Activated CD4-positive, alpha-beta T cell treated with anti-CD3 and anti-CD28 coated beads, Interleukin-2, amount 10 ng/mL, durations not matched to agents 24 days and 14 days (primary cell): ENCODE measurements at places on chromosomes 12 and 14.

- no peak for DNase-seq
Measured at GRCh38 chr14:100649173-100649519, 61.9 kb upstream of the BEGAIN start.

DNA sequence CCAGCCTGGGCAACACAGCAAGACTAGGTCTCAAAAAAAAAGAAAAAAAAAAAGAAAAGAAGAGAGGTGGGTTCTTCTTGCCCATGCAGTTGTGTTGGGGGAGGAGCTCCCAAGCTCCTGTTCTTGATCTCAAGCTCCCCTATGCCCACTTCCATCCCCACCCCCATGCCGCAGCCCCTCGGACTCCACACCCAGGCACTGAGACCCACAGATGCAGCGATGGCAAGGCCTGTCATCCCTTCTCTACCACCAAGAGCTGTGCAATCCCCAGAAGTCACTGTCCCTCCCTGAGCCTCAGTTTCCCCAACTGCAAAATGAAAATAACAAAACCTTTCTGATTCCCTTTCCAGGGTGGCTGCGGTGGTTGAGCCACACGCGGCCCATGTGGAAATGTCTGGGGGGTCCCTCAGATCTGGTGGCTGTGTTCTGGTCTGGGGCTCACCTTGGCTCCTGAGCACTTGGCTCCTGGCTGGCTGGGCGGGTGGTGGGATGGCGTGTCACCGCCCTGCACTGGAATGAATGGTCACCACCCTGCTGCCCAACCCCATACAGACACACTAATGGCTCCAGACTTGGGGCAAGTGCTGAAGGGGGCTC is 22.6 kb upstream of the KIF26A start:
- DNase-seq = no peak

GRCh38 chr12:95790033-95790916 is at the start of gene NTN4:
NTN4 (minus strand) TSS chr12:95790764; CDS start chr12:95790309, 455 bp downstream.
- DNase-seq = peak; percentile 75

- DNase-seq = no peak
Measured at GRCh38 chr12:131007031-131007739, 53.5 kb downstream of the ADGRD1 start.

DNA sequence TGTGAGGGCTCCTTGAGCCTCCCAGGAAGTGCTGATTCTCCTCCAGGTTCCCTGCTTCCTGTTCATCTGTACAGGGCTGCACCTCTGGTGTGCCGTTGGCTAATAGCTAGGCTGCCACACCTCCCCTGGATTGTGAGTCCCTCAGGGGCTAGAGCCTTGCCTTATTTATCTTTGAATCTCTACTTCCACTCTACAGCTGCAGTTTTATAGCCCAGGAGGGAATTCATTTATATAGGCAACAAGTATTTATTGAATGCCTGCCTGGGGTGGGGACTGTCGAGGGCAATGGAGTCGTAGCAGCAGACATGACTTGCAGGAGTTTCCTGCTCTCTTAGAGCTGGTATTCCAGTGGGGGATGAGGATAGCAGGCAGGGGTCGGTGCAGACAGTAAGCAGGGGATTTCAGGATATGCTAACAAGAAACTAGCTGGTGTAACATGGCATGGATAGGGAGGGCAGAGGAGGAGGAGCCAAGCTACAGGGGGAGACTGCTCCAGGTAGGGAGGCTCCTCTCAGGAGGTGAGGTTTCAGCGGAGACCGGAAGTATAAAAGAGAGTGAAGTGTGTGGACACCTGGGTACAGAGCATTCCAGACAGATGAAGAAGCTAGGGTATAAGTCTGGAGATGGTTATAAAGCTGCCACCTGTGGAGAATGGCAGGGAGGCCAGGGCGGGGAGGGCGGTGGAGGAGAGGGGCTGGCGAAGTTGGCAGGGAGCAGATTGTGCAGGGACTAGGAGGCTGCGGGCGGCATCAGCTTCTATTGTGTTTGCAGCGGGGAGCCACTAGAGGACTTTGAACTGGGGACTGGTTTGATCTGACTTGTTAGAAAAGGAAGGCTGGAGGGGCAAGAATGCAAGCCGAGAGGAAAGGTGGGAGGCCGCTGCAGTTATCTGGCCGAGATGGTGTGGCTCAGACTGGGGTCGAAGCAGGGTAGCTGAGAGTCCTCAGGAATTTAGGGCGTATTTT is 17.2 kb downstream of the USP30 start:
- no peak for DNase-seq

DNA sequence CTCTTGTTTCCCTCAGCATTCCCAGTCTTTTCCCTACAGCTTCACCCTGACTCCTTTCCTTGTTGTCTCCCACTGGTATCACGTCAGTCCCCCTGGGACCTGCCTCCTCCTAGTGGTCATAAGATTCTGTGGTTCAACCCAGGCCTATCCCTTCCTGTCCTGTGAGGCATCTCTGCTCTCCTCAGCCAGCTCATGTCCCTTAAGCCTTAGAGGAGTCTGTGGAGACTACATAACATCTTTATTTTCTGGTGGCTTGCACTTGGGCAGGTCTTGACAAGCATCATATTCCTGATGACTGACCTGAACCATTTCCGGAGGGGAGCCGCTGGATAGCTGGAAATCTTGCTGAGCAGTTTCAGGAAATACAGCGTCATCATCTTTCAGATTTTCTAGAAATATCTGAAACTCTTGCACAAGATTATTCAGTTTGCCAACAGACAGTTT is 688 bp downstream of the C12orf71 start:
- DNase-seq = no peak

- DNase-seq = no peak
Measured at GRCh38 chr12:79521576-79521975, 169.2 kb downstream of the PAWR start.

DNA sequence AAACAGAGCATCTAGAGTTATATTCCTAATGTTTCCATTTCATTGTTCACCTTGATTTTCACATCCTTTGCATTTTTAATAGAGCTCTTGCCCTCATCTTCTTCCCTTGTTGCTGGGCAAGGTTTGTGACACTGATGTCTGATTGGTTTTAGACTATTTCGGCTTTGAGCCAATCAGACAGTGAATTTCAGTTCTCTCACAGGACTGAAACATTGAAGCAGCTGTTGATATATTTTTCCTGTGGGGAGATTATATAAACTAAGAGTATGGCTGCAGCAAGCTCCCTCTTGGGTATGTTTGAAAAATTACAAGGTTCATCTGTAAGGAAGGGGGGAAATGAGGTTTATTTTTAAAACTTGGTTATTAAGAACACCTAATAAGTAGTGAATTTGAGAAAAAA is 51.2 kb downstream of the ATF7IP start:
- peak; percentile 82 for DNase-seq

DNA sequence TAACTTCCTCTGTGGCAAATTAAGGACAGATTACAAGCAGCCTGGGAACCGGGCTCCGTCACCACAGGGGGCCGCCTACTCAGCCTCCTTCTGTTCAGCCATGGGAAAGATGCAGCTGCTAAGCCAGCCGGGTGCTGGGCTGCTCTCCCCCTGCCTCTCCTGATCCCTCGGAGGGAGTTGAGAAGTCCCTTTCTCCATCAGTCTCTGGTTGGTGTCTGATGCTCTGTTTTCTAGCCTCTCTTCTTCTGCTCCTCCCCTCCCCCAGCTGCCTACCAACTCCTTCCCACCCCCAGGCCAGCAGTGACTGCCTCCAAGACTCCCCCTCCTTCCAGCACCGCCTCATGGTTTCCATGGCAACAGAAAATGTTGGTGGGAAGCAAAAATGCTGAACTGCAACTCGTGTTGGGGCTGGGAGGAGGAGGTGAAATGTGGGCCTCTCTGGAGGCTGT is 486.7 kb downstream of the APAF1 start:
- DNase-seq = no peak

GRCh38 chr12:101330631-101331030 is 50.7 kb downstream of the UTP20 start:
- DNase-seq = no peak

DNA sequence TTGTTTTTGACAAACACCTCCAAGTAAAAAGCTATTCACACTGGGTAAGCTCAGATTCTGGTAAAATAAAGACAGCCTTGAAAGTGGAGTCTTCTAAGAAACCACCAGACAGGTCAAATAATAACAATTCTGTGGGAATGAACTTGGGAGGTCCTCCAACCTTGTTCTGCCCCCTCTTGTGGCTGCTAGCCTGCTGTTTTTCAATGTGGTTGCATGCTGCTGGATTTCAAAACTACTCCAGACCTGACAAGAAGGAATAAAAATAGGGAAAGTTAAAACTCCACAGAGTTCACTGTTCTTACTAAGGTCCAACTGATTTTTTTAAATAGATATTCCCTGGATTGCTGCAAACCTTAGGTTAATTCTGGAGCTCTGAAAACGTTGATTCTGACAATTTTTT is 32.2 kb upstream of the RIN3 start:
- no peak for DNase-seq

- DNase-seq = no peak
Measured at GRCh38 chr14:71588576-71589215, 343.5 kb upstream of the RGS6 start.

GRCh38 chr12:93679308-93679925 is 2.2 kb downstream of the CRADD start:
- no peak for DNase-seq

DNA sequence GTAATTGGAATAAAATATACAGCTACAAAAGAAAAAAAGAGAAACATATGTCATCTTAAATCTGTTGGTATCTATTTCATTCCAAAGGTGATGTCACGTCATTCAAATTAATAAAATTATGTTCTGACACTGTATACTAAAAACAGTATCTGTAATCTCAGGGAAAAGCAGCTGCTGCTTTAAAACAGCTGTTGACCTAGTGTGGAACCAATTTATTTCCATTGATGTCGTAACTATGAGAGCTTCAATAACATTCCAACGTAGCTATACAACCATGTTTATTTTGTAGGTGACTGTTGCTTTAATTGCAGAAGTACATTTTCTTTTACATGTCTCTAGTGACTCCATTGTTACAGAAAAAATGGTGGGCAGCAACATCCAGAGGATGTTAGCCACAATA is 571.7 kb downstream of the RPS29 start:
- DNase-seq = no peak

GRCh38 chr12:116692605-116693004 is 45.3 kb downstream of the SPRING1 start:
- no peak for DNase-seq

GRCh38 chr14:70006699-70007098 is 127.5 kb downstream of the SMOC1 start:
- no peak for DNase-seq

DNA sequence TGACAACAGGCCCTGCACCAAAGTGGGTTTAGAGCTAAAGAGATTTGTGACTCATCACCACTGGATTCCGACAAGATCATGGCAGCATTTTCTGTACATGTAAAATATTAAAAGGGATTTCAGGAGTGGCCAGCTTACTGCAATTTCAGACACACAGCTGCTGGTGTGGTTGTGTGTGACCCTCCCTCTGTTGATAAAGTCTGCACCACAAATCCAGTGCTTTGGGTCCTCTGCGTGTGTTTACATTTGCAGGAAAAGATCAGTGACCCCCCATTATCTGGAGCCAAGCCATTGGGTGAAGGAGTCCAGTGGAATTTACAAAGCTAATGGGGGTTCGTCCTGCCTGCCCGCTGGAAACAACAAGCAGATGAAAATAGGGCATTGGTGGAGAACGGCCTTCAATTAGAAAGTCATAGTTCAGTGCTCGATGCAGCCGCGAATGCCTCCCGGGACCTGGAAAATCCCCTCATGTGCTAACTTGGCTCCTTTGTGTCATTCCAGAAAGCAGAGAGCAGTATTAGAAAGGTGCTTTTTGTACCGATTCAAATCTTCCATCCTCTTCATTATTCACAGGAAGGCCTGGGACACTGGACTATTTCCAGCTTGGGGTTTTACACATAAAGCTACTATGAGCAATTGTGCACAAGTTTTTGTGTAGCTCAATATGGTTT is 188.5 kb upstream of the TMEM132C start:
- no peak for DNase-seq

DNA sequence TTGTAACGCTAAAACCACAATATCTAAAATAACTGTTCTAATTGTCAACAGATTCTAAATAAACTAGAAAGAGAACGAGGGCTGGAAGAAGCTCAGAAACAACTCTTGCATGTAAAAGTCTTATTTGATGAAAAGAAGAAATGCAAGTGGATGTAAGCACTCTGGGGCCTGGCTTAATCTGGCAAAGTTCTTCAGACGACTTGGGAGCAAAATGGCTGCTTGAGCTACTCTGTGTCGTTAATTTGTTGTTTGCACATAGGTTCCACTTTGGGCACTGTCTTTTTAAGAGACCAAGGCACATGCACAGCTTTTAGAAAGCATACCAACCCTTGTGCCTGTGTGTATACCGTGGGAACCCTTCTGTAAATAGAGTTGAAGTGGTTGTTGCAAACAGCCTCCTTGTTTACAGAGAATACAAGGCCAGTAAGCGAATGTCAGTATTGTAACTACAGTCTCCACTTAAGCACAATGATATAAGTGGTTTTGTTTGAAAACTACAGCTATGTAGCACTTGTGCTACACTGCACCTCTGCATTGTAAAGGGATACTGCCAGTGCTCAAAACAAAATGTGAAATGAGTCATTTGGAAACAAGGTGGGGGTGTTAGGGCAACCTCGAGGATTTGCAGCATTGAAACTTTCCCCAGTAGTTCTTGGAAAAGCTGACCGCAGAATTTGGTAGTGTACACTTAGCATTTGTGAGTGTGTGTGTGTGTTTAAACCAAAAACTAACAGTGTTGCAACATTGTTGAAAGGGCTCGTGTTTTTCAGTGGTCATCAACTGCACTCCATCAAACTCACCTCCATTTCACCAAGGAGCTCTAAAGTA is 154.3 kb downstream of the CEP83 start:
- peak; percentile 92 for DNase-seq

- DNase-seq = no peak
Measured at GRCh38 chr14:62674563-62675237, 370.6 kb downstream of the KCNH5 start.

- DNase-seq = no peak
Measured at GRCh38 chr12:3607039-3607720, 116.2 kb downstream of the PRMT8 start.

DNA sequence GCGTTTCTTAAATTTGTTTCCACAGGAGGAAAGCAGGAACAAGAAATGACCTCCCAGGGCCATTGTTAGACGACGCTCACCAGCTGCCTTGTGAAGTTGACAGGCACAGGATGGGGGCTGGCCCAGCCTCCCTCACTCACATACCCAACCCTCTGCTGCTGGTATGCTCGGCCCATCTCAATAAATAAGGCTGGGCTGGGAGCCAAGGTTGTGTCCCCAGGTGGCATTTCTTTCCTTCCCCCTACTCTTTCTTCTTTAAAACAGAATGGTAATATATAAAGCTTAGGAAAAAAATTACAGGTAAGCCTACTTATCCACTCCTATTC is 93.0 kb downstream of the ACTN1 start:
- no peak for DNase-seq
